ENCODE measurements at places on chromosomes 3 and 15.
A peak's percentile ranks its signal among the peaks of the same experiment; 100 is the strongest.

DNA sequence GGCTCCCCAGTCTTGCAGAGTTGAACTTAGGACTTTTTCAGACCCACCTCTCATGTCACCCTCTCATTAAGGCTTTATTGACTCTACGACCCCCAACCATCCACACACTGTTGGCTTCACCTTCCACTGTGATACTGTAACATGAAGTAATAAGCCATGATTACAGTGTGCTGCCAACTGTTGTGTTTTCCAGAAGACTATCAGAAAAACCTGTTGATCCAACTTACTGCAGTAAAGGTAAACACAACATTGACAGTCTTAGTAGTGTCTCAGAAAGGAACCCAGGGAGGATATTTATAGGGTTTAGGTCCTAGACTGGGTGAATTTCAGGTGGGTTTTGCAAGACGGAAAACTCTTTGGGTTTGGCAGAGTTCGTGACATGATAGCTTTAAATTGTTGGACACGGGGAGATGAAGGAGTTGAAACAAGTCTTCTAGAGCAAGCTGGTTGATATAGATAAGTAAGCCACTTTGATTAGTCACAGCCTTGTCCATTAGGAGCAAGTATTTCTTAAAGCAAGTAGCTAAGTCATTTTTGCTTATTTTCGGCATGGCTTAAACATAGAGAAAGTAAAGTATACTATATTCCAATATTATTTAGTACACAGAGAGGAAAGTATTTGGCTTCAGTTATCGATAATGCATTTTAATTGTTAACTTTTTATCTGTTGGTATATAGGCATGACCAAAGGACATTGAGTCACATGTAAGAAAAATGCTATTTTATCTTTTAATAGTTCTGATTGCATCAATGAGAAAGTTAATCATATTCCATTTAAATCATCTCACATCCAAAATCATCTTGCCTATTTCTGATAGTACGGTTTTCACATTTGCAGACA, 2.4 kb upstream of the COL6A5 start:
- no peak for DNase-seq
- peaks cover 4% of the 10 kb centered on the region for H3K36me3 ChIP-seq
- H3K27me3 ChIP-seq: peaks cover 41% of the 10 kb centered on the region
- H3K4me3 ChIP-seq: no peak overlapping the region

DNA sequence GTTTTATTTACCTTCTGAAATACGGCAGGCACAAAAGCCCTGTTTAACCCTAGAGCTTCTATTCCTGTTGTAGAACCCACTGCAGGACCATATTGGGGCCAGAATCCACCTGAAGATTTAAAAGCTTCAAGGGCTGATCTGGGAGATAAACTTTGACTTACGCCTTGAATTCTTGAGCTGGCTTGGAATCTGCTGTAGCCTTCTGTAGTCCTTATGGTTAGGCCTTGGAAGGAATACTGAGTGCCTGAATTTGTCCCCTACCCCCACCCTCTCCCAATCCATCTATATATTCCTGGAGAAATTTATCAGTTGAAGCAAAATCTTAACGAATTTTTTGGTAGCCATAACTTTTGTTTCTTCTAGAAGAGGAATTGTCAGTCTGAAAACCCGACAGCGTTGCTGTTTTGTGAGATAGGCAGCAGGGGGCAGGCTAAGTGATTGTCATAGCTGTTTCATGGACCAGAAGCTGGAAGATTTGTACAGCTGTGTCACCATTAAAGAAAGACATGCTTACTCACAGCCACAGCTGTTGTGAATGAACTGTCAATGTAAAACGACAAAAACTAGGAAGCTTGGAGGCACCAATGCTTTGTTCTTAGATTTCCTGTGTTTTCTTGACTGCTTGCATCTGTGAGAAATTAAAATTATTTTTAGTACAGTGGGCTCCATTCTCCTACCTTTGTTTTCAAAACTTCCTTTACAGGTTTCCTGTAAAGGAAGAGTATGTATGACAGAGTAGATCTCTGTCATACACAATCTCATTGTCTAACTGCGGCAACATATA, 12.8 kb downstream of the LXN start:
- no peak overlapping the region for H3K4me3 ChIP-seq
- H3K4me1 ChIP-seq: no peaks in the 10 kb centered on the region
- H3K27me3 ChIP-seq: no peaks in the 10 kb centered on the region
- peak; percentile 44 for DNase-seq

DNA sequence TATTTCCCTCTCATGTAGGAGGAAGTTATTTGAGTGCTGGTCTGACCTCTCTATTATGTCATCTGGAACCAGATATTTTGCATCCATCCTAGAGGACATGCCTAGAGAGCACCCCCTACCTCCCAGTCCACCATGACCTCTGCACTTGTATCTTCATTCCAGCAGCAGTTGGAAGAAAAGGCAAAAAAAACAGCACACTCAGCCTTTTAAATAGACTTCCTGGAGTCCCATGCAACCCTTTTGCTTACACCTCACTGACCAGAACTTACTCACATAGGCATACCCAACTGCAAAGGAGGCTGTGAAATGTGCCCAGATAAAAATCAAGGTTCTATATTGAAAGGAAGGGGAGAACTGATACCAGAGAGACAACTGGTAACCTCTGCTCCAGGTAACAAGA, 92.3 kb upstream of the FHIT start:
- no peak for DNase-seq
- H3K27me3 ChIP-seq: peaks cover 3% of the 10 kb centered on the region
- H3K4me1 ChIP-seq: no peaks in the 10 kb centered on the region

GRCh38 chr3:73820431-73820830, 195.7 kb upstream of the PDZRN3 start:
- no peak overlapping the region for H3K4me3 ChIP-seq
- peaks cover 19% of the 10 kb centered on the region for H3K4me1 ChIP-seq
- no peak overlapping the region for H3K27ac ChIP-seq
- H3K36me3 ChIP-seq: peaks cover 20% of the 10 kb centered on the region
- no peak for DNase-seq

DNA sequence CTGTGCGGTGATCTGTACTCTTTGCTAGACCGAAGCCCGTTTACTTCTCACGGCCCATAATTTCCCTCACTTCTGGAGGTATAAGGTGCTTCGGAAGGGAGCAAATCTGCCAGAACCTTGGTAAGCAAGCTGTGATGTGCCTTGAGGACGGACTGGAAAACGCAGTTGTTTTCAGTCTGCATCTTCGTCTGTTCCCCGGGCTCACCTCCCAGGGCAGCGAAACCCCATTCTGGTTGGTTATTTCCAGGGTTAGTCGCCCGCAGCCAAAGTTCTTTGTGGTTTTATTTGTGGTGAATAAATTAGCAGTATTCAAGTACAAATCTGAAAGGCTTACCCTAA, 401 bp downstream of the RAMAC start:
- peaks cover 18% of the 10 kb centered on the region for H3K36me3 ChIP-seq
- peaks cover 18% of the 10 kb centered on the region for H3K4me1 ChIP-seq
- peak overlapping the region; percentile 96 for H3K27ac ChIP-seq
- H3K4me3 ChIP-seq: peak overlapping the region; percentile 94

GRCh38 chr15:77495838-77496596, 75.3 kb downstream of the HMG20A start:
- H3K4me3 ChIP-seq: no peak overlapping the region
- H3K4me1 ChIP-seq: peaks cover 74% of the 10 kb centered on the region
- no peak for DNase-seq
- peak overlapping the region; percentile 93 for H3K27ac ChIP-seq
- H3K36me3 ChIP-seq: peaks cover 2% of the 10 kb centered on the region

GRCh38 chr3:66400411-66401156, 100.2 kb downstream of the LRIG1 start:
- H3K4me1 ChIP-seq: no peaks in the 10 kb centered on the region
- H3K27ac ChIP-seq: no peak overlapping the region
- DNase-seq: no peak
- no peak overlapping the region for H3K4me3 ChIP-seq

- DNase-seq: no peak
- H3K27ac ChIP-seq: no peak overlapping the region
- no peak overlapping the region for H3K4me3 ChIP-seq
- H3K36me3 ChIP-seq: peaks cover 30% of the 10 kb centered on the region
- peaks cover 21% of the 10 kb centered on the region for H3K4me1 ChIP-seq
- no peaks in the 10 kb centered on the region for H3K27me3 ChIP-seq
These were observed 11.6 kb downstream of the NR1D2 start for GRCh38 chr3:23956701-23957100.

DNA sequence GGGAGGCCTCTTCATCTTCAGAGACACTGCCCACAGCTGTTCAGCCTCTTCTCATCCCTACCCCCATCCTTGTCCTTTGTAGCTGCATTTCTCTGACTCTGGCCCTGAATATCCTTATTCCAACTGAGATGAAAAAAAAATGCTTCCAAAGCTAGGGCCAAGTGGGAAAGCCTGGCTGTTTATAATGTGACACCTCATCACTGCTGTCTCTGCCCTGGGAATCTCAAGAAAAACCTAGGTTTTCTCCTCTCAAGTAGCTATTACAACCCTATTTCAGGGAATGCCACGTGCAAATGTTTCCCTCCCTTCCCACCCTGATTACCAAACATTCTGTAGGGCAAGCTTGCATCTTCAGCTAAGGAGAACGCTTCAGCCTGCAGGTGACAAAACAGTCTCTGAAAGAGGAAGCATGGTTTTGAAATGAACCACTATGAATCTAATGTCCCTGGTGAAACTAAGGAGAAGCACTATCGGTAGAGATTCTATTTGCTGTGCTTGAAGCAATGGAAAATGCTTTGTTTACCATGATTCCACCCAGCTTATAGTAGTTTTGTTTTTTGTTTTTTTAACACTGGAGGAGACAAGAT, 65.4 kb downstream of the USF3 start:
- H3K4me3 ChIP-seq: no peak overlapping the region
- no peak for DNase-seq
- no peaks in the 10 kb centered on the region for H3K36me3 ChIP-seq
- H3K27ac ChIP-seq: no peak overlapping the region
- peaks cover 1% of the 10 kb centered on the region for H3K4me1 ChIP-seq

- H3K4me1 ChIP-seq: peaks cover 7% of the 10 kb centered on the region
- no peak for DNase-seq
- H3K27me3 ChIP-seq: peaks cover 3% of the 10 kb centered on the region
- H3K36me3 ChIP-seq: no peaks in the 10 kb centered on the region
These were observed 75.8 kb upstream of the FAM98B start for GRCh38 chr15:38378161-38378560.

- H3K4me1 ChIP-seq: peaks cover 45% of the 10 kb centered on the region
- peak overlapping the region; percentile 75 for H3K27ac ChIP-seq
These were observed 2.0 kb downstream of the ANKRD28 start for GRCh38 chr3:15795651-15796308.

DNA sequence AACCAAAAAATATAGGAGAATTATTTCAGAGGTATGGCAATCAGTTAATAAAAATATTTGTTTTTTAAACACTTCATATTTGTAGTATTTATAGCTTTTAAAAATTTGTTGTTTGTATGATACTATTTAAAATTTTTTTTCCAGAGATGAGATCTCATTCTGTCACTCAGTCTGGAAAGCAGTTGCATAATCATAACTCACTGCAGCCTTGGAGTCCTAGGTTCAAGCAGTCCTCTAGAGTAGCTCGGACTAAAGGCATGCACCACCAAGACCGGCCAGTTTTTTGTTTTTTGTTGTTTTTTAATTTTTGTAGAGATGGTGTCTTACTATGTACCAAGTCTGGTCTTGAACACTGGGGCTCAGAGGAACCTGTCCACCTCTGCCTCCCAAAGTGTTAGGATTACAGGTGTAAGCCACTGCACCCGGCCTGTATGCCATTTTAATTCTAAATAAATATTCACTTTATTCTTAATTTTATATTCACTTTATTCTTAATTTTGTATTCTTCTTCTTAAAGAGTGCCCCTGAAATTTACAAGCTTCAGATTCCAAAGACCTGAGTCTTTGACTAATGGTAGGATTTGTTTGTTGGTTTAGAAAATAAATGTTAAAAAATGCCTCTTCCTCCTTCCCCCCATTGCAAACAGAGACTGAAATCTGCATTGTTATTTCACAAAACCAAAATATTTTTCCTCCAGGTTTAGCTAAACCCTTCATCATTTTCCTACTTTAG, 9.4 kb downstream of the TGFBR2 start:
- H3K4me1 ChIP-seq: peaks cover 9% of the 10 kb centered on the region
- DNase-seq: no peak
- no peak overlapping the region for H3K4me3 ChIP-seq
- H3K27ac ChIP-seq: peak overlapping the region; percentile 68

GRCh38 chr15:27412415-27412814, 441.4 kb downstream of the GABRG3 start:
- H3K27ac ChIP-seq: no peak overlapping the region
- H3K27me3 ChIP-seq: peaks cover 16% of the 10 kb centered on the region
- no peak for DNase-seq
- no peak overlapping the region for H3K4me3 ChIP-seq

DNA sequence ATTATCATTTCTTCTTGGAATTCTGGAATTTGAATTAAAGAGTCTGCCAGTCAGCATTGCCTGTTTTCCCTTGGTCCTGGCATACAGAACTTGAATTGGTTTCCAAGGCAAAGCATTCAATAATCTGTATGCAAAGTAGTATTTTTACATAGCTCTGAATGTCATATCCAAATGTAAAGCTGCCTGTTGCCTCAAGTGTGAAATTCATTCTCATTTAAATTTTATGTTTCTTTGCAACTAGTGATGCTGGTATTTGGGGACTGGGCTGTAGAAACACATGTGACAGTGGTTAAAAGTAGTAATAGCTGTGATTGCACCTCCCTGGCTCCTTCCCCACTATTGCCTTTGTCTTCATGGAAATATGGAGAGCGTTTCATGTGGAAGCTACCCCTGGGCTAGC, 743.9 kb upstream of the GOLIM4 start:
- peaks cover 16% of the 10 kb centered on the region for H3K36me3 ChIP-seq
- no peak overlapping the region for H3K27ac ChIP-seq
- H3K4me3 ChIP-seq: no peak overlapping the region
- H3K4me1 ChIP-seq: peaks cover 30% of the 10 kb centered on the region
- no peak for DNase-seq

DNA sequence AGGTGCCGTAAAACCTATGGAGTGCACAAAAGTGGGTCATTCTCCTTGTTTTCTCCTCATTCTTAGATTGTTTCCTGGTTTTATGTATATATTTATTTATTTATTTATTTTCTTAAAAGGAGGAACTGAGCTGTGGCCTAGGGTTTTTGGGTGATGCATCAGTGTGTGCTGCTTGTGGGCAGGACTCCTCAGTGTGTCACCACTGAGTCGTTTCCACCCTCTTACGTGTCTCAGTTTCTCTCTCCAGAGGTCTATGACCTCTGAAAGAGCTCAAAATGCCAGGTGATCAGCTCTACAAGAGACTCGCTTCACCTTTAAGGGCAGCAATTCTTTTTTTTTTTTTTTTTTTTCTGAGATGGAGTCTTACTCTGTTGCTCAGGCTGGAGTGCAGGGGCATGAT, 72.9 kb downstream of the CD200 start:
- no peak for DNase-seq
- no peaks in the 10 kb centered on the region for H3K36me3 ChIP-seq
- H3K4me1 ChIP-seq: peaks cover 3% of the 10 kb centered on the region
- H3K27ac ChIP-seq: no peak overlapping the region
- H3K4me3 ChIP-seq: no peak overlapping the region
- no peaks in the 10 kb centered on the region for H3K27me3 ChIP-seq

DNA sequence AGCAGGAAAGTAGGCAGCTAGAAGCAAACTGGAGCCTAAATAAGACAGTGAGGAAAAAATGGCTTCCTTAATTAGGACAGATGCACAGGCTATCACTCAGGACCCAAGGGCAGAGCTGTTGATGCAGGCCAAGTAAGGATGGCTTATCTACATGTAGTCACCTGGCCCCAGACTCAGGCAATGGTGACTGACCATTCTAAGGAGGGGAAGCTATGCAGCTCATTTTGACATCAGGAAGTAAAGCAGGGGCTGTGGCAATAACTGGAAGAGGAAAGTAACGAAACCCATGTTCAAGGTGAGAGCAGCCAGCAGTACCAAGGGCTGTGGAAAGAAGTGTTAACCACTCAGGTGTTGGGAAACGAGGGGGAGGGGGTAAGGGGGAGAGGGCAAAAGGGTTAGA, 16.2 kb downstream of the ACAD11 start:
- no peak overlapping the region for H3K4me3 ChIP-seq
- peaks cover 3% of the 10 kb centered on the region for H3K36me3 ChIP-seq
- no peak overlapping the region for H3K27ac ChIP-seq
- H3K4me1 ChIP-seq: no peaks in the 10 kb centered on the region
- no peaks in the 10 kb centered on the region for H3K27me3 ChIP-seq
